Neural crest cell (in vitro differentiated cells): ENCODE measurements at places on chromosomes 2 and 18. TPM values are rescaled to one million over a fixed set of nuclear protein-coding genes. Genes with fewer than 3 reads are reported as not detected.

The ID2 gene
- total RNA-seq, result 44.1 and 46.1 TPM in 2 replicates

The IL1R2 gene
- total RNA-seq, result not detected in 2 replicates

DNA sequence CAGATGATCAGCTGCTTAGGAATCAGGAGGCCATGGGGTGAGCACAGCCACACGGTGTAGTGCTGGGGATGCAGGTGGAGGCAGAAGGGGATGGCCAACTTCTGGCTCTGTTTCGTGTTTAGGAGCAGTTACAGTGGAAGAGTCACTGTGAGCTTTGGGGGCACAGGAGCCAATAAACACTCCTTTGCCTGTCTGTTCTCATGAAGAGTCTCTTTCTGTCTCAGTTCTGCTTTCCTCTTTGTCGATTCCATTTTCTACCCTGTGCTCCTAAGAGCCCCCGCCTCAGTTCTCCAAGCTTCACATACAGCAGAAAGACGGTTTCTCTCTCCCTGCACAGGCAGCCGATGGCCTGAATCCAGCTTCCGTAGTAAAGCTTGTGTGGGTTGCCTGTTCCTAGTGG lies 21.0 kb upstream of the RRM2 start:
- no peak for DNase-seq

GRCh38 chr18:63098018-63098981 lies 221.3 kb downstream of the BCL2 start:
- no peak for DNase-seq

DNA sequence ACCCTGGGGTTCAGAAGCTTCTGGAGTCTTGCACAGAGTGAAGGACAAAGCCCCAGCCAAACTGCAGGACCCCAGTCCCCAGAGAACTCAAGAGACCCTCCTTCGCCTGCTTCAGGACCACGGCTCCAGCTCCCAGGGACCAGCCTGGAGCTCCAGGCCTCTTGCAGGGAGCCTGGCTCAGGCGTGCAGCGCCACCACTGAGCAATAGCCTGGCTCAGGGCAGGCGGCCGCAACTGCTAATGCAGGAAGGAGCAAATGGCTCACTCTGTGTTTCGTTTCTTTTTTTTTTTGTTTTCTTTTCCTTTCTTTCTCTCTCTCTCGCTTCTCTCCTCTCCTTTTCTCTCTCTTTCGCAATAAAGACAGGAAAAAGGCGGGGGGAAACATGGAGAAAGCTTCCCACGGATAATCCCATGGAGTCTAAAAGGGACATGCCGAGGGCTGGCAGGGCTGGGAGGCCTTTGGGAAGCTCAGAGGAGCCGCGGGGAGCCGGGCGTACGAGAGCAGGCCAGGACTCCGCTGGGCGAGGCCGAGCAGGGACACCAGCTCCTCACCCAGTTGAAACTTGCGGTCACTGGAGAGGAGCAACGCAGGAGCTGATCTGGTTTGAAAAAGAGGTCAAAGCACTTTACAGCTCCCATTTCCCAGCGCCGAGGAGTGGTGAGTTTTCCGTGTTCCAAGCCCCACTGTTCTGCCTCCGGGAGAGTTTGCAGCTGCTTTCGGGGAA lies 244.8 kb downstream of the TWIST2 start:
- DNase-seq, result no peak

- DNase-seq, result no peak
These were observed 387.9 kb downstream of the SETBP1 start for GRCh38 chr18:45068400-45069094.

DNA sequence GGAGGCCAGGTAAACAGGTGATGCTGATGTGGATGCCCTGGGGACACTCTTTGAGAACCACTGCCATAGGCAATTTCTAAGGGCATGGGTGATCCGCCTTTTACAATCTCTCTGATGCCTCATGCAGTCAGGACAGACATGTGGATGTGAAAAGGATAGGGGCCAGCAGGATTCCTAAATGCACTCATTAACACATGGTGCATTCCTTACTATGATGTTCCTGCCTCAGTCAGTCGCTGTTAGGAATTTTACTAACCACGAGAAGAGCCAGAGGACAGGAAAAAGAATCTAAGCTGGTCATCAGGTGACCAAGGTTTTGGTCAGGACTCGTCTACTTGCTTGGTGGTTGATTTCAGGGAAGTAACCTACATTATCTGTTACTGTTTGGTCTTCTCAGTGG lies 191.0 kb downstream of the ARL4C start:
- no peak for DNase-seq

DNA sequence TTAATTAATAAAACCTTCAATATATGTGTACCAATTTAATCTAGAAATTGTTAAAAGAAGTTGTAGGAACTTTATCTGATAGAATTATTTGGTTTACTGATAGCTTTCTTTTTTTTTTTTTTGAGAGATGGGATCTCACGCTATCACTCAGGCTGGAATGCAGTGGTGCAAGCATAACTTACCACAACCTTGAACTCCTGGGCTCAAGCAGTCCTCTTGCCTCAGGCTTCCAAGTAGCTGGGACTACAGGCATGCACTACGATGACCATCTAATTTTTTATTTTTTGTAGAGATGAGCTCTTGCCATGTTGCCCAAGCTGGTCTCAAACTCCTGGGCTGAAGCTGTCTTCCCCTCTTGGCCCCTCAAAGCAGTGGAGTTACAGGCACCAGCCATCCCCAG lies 66.8 kb downstream of the CCDC138 start:
- no peak for DNase-seq

GRCh38 chr2:9154061-9154460 lies 52.6 kb upstream of the ASAP2 start:
- DNase-seq, result no peak

DNA sequence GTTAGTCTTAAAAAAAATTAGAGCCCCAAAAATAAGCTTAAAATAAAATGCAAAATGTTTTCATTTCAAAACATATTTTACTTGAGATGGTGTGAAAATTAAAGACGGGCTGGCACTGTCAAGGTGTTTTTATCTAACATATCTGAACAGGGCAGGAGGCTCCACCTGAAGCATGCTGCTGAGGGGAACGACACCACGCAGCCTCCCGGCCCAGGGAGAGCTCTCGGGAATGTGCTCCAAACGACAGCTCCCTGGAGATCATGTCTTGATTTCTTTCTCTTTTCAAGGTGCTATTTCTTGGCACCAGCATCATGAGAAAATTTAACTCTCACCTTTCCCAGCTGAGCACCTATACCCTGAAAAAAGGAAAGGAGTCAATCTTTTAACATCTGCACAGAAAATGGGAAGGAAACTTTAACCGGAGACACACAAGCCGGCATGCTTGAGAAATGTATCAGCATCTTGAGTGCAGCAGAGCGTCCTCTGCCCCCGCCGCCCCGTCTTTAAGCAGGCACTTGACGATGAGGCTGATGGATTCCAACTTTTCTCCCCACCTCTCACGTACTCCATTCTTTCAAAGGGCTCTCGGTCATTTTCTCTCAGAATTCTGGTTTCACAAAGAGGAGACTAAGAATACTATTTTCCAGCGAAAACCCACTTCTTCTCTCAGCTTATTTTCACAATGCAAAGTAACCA lies 56.6 kb downstream of the EIPR1 start:
- no peak for DNase-seq

DNA sequence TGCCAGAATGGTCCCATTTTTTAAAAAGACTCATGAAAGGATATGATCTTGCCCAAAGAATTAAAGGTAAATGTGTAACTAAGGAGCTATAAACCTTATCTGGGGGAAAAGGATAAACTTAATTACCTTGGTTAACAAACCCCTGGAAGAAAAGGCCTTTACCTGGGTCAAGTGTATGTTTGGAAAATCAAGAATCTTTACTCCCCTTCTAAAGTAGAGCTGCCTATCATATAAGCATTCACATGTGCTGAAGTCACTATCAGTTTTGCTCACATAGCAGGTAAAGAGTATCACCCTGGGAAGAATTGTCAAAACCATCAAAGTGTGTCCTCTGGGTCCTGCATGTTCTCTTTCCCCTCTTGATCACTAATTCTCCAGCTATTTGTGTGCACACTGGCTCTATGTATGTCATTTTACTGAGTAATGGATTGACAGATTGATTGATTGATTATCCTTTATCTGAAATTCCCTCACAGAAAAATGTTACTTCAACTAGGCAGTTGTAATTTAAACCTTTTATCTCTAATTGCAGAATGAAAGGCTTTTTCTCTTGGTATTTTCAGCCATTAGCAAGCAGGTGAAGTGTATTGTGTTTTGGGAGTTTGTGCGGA lies 199.4 kb downstream of the NOL4 start:
- no peak for DNase-seq
